ENCODE measurements at places on chromosomes 12 and 14.

DNA sequence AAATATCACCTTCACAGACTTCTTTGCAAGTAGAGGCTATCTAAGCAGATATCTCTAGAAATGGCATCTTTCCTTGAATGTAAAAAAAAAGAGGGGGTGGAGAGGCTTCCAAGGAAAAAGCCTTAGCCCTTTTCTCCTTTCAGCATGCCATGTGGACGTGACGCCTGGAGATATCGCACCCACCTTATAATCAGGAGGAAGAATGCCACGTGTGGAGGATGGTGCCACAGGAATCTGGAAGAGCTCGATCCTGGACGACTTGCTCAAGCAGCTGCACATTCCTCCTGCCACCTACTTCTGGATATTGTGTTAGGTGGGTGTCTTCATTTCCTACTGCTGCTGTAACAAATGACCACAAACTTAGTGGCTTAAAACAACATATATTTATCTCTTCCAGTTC is 203.6 kb downstream of the NUAK1 start:
- no peak for DNase-seq

DNA sequence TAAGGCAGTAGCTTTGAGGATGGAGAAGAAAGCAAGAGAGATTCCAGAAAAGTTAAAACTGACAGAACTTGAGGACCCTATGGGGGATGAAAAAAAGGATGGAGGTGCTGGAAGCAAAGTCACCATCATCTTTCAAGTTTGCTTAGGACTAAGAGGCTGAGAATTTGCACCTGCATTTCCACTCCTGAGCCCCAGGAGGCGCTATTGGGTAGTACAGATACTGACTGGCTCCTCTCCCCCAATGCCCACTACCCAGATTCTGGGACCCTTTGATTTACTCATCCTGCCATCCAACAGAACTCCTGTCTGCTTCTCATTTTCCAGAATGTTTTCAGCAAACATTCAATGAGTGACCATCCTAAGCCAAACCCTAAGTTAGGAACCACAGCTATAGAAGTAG is 34.0 kb upstream of the CMKLR1 start:
- no peak for DNase-seq

DNA sequence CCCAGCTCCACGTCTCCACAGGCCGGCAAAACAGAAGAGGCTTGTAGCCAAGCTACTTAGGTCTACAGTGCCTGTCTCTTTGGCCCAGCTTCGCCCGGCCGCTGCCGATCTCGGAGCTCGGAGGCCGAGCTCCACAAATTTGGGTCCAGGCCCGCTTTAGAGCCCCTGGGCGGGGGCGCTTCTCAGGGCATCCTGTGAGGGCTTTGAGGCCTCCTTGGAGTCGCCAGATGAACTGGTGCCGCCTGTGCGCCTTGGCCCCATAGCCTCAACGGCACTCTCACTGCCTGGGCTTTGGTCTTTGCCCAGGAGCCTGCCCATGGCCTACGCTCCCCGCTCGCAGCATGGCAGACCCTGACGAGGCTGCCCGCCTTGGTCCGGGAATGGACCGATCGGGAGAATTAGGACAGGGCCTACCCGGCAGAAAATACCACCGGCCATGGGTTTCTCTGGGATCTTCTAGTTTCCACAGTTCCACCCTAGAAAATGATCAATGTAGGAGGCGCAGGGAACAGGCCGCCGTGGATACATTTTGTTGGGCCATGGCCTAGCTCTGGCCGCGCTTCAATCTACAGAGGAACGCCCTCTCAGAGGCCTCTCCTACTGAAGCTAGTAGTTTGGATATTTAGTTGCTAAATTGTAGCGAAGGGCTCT is 953 bp upstream of the NKX2-8 start:
- DNase-seq: no peak

- DNase-seq: no peak
Measured at GRCh38 chr14:74888164-74889158, 6.7 kb downstream of the DLST start.

DNA sequence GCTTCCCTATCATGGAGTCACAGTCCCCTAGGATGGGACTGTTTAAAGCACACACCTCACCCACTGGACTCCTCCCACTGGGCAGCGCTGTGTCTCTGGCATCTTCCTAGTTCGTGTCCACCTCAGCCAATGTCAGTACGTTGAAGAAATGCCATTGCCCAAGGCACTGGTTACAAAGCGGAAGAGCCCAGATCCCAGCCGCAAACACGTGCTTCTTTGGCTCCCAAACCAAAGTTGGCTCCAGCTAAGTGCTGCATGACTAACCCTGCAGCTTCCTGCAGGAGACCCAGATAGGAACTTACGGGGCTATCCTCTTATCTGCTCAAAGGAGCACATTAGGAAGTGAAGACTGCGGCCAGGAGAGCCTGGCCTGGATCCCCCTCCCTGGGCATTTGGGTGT is 9.3 kb downstream of the SYNE3 start:
- no peak for DNase-seq

- DNase-seq: no peak
Measured at GRCh38 chr14:36256126-36256801, 64.2 kb downstream of the MBIP start.

GRCh38 chr14:83478741-83479140 is 1945.1 kb upstream of the SEL1L start:
- no peak for DNase-seq

GRCh38 chr14:22122227-22122818 is 448.7 kb upstream of the OR4E1 start:
- no peak for DNase-seq

DNA sequence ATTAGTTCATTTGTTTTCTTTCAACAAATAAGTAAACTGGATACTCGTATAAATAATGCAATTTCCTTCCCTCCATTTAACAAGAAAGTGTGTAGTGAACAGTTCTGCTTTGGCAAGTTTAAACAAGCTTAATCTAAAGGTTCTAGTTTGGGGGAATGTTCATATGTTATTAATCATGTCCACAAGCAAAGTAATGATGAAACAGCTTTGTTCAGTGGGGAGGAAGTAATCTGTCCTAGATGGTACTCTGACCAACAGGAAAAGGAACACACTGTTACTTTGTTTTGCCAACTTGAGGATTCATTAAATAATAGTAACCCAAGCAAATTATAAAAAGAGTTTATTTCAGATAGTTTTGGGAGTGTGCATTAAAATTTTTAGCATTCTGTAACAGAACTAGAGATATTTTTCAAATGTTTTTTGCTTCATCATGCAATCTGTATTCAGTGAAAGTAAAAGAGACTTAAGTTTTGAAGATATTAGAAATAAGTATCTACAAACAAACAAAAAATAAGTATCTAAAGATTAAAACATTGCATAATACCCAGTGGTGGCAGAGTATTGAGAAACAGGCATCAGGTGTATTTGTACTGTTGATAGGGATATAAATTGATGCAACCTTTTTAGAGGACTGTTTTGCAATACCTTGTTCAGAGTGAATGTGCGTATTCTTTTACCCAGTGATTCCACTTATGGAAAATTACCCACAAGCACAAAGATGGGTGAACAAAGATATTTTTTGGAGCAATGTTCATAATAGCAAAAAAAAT is 61.1 kb downstream of the RAB35 start:
- DNase-seq: no peak

GRCh38 chr12:92206596-92206995 is 61.0 kb upstream of the BTG1 start:
- DNase-seq: no peak

DNA sequence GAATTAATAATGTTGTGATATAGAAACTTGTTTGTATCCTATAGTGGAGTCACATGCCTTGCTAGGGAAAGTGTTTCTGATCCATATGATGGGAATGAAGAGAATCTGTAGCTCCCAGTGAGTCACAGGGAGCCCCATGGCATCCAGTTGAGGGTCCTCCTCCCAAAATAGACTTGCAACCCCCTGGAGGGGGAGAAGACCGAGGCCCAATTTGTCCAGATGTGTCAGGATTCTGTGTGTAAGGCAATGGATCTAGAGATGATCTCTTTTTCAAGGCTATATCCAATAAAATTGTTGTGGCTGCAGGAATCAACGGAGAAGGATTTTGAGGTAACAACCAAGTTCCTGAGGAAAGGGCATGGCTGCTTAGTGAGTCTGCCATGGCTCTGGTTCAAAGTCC is 121.8 kb downstream of the BCL11B start:
- DNase-seq: no peak

DNA sequence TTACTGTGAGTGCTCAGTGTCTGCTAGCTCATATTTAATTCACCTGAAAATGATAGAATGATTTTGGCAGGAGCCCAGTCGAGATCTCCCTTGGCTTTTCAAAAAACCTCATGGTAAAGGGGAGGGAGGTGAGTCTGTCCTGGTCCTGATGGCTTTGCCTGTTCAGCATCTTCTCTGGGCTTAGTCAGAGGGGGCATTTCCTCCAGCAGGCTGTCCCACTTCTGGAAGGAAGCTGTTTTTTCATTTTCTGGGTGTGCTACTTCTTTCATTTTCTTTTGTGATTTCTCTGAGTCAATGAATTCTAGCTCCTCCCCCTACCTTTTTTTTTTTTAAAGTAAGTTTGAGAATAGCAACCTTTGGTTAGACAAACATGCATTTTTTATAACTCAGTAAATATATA is 58.8 kb downstream of the TMX1 start:
- no peak for DNase-seq

DNA sequence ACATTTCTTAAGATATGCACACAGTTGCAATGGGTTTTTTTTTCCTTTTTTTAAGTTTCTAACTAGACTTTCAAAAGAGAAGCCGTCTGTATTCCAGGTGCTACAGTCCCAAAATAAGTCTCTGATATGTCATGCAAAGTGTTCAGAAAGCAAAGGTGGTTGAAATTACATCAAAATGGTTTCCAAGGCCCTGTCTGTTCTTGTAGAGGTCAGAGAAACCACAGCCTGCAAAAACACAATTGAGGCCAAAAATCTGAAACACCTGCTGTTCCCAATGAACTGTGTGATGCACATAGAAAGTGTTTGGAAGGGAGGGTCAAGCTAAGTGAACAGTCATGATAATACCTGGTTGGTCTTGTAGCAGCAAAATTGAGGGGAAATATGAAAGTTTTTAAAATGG is 91.0 kb downstream of the VRK1 start:
- no peak for DNase-seq

- DNase-seq: no peak
Measured at GRCh38 chr12:33438025-33438772, 1.4 kb downstream of the SYT10 start.

Data from DND-41 (cell line).